ENCODE measurements at places on chromosomes 1 and 21. TPM values are rescaled to one million over a fixed set of nuclear protein-coding genes. Genes with fewer than 3 reads are reported as not detected.

The OR2G6 gene
- total RNA-seq: not detected

The HTR6 gene
- total RNA-seq: not detected

The AVPR1B gene
- not detected for total RNA-seq

The RBP7 gene
- total RNA-seq: not detected

The PER3 gene
- 3.6 TPM for total RNA-seq

The PCP4 gene
- not detected for total RNA-seq

All from endothelial cell of umbilical vein (primary cell).